ENCODE measurements at places on chromosomes 4 and X.

DNA sequence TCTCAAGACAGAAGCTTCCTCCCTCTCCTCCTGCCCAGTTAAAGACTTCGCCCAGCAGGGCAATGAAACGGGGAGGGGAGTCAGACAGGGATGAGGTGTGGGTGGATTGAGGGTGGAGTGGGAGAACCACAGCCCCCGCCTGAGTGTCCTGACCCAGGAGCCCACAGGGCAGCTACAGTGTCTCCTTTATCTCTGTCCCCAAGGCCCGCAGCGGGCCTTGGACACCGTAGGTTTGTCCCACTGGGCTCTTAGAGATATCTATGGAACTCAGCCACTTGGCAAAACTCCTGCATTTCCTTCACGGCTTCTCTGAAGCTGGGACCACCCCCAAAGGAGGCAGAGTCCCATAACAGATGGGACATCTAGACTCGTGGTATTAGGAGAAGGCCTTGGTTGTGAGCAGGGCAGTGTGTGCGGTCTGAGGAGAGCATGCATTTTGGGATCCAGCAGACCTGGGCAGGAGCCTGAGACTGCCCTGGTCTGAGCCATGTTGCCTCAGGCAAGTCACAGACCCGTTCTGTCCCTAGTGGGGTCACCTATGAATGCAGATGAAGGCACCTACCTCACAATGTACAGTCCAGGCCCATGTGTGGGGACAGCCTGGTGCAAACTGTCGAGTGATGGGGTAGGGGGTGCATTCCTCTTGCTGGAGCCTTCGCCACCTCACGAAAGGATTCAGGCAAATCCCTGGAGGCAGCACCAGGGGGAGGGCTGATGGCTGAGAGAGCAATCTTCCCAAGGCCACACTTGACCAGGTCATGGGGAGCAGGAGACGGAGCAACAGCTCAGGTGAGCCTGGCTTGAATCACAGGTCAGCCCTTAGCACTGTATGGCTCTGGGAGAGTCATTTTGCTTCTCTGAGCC, 225.7 kb upstream of the PSAPL1 start:
- DNase-seq, result no peak

DNA sequence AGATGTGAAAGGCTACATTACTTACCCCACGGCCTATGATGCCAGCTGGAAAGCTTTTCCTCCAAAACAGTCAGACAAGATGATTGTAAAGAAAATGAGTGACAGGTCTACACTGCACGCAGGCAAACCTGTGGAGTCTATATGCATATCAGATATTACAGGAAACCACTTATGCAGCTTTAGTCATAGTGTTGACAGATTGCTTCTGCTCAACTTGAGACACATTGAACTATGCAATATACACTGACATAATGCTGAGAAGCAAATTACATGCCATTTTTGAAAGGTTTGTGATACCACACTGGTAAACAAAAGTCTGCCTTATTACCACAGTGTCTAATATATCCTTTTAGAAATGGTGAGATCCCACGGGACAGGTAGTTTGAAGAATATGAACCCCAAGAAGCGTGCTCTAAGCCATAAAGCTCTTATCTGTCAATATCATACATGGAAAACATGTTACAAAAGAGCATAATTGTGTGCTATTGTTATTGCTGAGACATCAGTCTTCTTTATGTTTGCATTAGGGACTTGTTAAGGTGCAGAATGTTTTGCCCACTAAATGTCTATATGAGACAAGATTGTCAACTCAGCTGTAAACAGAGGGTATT, 1835.8 kb upstream of the TENM3 start:
- no peak for DNase-seq

DNA sequence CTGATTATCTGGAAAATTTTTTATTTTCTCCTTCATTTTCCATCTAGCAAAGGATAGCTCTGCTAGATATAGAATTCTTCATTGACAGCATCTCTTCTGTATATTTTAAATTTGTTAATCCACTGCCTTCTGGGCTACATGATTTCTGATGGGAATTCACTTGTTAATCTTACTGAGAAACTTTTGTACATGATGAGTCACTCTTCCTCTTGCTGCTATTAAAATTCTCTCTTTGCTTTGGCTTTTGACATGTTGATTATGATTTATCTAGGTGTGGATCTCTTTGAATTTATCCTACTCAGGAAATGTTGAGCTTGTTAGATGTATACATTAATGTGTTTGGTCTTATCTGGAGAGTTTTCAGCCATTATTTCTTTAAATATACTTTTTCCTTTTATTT, 27.5 kb downstream of the OR13H1 start:
- no peak for DNase-seq

GRCh38 chrX:14697451-14697850, 168.1 kb downstream of the GLRA2 start:
- DNase-seq, result no peak

DNA sequence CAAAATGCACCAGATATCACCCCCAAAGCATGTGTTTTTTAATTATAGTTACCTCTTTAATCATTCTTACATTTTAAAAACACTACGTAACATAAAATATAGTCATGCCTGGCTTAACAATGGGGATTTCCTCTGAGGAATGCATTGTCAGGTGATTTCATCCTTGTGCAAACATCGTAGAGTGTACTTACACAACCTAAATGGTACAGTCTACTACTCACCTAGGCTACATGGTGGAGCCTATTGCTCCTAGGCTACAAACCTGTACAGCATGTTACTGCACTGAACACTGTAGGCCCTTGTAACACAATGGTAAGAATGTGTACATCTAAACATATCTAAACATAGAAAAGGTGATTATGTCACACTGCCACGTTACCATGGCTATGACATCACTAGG, 208.6 kb downstream of the SPOCK3 start:
- DNase-seq, result no peak
